ENCODE measurements at places on chromosomes 2 and 18. TPM values are rescaled to one million over a fixed set of nuclear protein-coding genes. Genes with fewer than 3 reads are reported as not detected.

GRCh38 chr2:113083296-113083695 is 15.5 kb downstream of the IL1F10 start:
- DNase-seq: no peak

GRCh38 chr2:218396688-218397462 is 2.8 kb upstream of the CTDSP1 start:
- no peak for DNase-seq

The ACTG2 gene
- 0.97 TPM for total RNA-seq

DNA sequence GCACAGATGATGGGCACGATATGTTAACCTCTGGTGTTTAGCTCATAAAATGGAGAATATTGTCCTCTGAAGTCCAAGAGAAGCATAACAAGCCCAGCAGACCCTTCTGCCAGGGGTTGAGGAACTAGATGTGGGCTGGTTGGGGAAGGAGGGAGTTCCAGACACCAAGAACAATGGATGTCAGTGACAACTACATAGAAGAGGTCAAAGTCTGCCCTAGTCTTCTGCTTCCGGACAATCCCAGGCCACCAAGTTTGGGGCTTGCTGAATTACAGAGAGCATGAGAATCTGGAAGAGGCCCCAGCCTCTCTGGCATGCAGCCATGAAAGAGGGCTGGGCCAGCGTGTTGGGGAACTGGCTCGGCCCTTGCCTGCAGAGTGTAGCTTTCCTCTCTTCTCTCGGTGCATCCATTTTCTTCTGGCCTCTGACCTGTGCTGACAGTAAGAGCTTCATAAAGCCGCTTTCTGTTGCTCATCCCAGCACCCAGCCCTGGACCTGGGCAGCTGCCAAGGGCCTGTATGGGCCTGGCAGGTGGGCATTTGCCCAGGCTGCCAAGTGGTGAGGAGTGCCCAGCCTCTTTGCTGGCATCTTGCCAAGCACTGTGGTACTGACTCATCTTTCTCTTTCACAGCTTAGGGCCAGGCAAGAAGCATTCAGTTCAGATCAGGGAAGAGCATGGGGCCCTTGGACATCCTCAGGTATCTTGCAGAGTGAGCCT is 14.6 kb upstream of the LAPTM4A start:
- DNase-seq: no peak

GRCh38 chr2:200320991-200321390 is 14.5 kb downstream of the SPATS2L start:
- DNase-seq: no peak
